Activated CD4-positive, alpha-beta T cell treated with anti-CD3 and anti-CD28 coated beads, Interleukin-2, amount 10 ng/mL, durations not matched to agents 7 days and 5 days (primary cell): ENCODE measurements at places on chromosomes 4 and X. TPM values are rescaled to one million over a fixed set of nuclear protein-coding genes. Genes with fewer than 3 reads are reported as not detected.

DNA sequence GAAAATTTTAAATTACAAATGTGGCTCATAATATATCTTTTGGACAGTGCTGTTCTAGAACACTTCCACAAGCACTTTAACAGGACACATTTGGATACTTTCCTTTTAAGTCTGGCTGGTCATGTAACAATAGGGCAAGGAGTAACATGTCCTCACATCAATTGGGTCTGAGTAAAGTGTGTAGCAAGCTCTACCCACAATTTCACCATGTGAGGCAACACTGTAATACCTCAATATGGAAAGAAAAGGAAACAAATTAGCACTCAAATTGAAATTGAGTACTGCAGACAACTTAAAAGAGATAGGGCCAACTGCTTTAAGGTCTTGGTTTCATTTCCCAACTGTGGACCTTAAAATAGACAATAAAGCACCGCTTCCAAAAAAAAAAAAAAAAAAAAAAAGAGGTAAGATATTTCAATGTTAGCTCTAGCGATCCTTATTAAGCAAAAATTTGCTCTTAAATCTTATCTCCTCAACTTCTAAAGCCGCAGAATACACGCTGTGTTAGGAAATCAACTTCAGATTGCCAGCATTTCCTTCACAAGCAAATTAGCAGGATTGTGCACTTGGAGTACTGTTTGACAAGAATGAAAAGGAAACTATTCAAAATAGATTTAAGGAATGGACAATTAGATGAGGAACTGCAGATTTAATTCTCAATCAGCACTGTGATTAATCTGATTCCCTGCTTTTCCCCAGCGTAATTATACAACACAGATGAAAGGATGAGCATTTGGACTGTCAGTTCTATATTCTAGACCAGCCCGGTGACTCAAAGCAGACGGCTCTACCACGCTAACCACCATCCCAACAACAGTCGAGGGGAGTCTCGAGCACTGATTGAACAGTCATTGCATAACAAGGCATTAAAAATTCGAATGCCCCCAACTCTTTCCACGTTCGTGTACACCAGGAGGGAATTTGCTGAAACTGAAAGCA is 1.6 kb downstream of the CASK start:
- DNase-seq: peak; percentile 29

DNA sequence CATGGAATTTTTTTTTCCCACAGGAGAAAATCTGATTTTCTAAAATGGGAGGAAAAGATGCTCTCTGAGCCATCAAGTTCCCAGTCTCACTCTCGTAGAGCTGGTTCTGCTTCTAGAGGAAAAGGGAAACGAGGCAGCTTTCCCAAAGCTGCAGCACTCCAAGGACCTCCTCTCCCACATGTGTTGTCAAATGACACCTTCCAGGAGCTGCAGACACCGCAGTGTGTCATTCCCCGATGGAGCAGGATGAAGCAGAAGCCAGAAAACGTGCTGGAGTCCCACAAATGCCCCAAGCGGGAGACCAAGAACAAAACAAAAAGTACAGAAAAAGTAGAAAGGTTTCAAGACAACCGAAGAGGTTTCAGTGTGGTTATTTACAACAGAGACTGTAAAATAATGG is 348.1 kb downstream of the ARHGAP10 start:
- no peak for DNase-seq

DNA sequence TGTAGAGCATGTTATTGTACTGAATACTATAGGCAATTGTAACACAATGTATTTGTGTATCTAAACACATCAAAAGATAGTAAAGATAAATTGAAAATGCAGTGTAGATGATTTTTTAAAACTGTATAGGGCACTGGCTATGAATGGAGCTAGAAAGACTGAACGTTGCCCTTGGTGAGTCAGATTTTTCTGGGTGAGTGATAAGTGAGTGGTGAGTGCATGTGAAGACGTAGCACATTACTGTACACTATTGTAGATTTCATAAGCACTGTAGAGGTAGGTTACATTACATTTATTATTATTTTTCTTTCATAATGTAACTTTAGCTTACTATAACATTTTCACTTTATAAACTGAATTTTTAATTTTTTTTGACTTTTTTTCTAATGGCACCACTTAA is 1491.6 kb downstream of the TECRL start:
- DNase-seq: no peak

DNA sequence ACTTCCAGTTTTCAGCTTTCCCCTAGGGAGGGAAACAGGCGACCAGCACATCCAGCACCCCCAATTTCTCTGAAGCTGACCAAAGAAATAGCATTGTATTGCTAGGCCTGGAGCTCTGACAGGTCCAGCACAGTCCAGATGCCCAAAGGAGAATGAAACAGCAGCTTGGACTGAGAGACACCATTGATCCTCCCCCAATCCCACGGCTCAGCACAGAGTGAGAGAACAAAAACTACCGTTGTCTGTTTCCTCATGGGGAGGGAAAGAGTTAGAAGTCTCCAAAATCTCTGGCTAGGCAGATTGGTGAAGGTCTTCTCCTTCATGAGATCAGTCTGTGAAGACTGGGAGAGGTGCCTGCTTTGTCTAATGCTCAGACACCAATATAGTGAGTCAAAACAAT is 8.6 kb downstream of the TCEAL7 start:
- no peak for DNase-seq

Gene VSIG4
- total RNA-seq: not detected

DNA sequence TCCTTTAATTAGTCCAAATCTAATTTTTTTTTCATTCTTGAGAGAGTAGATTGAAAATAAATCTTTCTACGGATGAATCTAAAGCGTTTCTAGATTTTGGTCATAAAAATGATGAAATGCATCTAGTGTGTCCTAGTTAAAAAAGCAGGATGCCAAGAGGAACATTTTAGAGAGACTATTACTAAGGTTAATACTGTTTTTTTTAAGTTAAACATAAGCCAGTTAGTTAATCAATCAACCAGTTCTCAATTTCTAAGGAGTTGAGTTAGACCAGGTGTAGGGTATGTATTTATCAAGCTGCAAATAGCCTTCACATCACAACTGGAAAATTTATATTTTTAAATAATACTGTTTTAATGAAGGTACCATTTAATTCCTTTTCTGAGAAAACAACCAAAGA is 679.5 kb upstream of the IGFBP7 start:
- no peak for DNase-seq

DNA sequence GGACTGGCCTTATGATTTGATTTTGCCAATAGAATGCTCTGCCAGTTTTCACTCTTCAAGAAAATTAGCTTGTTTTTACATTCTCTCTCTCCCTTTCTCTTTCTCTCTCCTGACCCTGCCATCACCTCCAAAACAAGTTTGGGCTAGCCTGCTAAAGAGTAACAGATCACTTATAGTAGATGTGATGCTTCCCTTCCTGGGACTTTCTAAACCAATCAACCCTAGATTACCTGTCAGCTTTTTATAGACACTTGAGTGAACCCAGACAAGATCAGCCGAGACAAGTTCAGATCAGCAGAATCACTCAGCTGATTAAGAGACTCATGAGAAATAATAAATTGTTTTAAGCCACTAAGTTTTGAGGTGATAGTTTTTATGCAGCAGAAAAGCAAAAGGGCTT is 521.2 kb downstream of the ANKRD50 start:
- DNase-seq: no peak

DNA sequence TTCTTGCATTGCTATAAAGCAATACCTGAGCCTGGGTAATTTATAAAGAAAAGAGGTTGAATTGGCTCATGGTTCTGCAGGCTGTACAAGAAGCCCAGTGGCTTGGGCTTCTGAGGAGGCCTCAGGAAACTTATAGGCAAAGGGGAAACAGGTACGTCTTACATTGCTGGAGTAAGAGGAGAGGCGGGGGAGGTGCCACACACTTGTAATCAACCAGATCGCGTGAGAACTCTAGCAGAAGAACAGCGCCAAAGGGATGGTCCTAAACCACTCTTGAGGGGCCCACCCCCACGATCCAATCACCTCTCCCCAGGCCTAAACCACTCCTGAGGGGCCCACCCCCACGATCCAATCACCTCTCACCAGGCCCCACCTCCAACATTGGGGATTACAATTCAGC is 50.6 kb upstream of the SHOX start:
- no peak for DNase-seq

DNA sequence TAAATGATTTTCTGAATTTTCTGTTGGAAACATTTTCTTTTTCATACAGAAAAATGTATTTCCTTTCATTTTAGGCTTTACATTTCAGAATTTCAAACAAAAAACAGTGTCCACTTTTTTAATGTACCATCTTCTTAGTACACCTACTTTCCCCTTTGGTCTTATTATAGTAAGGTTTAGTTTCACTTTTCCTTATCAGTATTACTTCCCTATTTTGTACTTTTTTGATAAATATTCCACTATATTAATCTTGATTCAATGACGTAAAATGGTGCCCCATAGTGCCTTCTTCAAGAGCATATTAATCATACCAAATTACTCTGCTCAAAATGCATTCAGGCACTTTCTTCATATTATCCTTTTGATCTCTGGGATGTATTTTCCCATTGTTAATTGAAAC is 52.5 kb downstream of the BANK1 start:
- DNase-seq: no peak

- DNase-seq: no peak
Measured at GRCh38 chrX:103913356-103914020, 48.9 kb upstream of the TMSB15B start.

GRCh38 chr4:13833171-13833804 is 205.8 kb upstream of the BOD1L1 start:
- DNase-seq: no peak

GRCh38 chr4:55386840-55387239 is 8.9 kb upstream of the TMEM165 start:
- DNase-seq: no peak

Gene F8A3
- 37.9 TPM for total RNA-seq

DNA sequence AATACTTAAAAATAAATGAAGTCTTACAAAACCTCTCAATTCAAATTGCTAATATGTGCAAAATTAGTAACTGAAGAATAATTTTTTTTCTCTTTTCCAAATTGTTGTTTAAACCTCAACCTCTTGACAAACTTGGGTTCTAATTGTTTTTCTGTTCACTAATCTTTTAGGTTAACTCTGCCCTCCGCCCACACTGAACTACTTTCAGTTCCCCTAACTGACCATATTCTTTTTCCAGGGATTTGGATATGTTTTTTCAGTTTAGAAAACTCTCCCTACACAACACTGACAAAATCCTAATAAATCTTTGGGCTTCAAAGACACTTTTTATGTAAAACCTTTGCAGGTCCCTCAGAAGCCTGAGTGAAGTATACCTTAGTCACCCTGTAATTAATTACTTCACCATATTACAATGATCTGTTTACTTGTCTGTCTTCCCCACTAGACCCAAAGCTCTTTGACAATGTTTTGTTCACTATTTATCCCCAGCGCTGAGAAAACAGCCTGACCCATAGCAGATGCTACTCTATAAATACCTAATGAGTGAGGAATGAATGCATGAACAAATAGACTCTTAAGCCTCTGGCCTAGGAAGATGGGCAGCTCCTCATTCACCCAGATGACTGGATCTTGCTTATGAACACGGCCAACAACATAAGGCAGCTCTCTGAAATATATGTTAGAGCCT is 134.9 kb downstream of the MAML3 start:
- DNase-seq: no peak

DNA sequence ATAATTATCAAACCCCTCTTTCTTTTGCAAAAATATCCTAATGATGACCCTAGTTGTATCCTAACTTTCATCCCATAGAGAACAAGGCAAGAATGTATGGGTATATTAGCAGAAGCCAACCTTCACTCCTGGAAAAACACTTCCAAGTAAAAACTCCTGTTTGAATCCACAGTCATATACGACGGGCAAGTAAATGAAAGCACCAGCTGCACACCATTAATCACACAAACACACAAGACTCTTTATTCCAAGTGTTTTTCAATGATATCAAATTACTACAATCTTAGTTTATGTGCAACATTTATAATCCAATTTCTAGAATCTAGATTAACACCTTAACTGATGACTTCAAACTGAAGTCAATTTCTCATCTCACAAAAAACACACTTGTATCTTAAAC is 22.9 kb downstream of the ACSL4 start:
- no peak for DNase-seq

DNA sequence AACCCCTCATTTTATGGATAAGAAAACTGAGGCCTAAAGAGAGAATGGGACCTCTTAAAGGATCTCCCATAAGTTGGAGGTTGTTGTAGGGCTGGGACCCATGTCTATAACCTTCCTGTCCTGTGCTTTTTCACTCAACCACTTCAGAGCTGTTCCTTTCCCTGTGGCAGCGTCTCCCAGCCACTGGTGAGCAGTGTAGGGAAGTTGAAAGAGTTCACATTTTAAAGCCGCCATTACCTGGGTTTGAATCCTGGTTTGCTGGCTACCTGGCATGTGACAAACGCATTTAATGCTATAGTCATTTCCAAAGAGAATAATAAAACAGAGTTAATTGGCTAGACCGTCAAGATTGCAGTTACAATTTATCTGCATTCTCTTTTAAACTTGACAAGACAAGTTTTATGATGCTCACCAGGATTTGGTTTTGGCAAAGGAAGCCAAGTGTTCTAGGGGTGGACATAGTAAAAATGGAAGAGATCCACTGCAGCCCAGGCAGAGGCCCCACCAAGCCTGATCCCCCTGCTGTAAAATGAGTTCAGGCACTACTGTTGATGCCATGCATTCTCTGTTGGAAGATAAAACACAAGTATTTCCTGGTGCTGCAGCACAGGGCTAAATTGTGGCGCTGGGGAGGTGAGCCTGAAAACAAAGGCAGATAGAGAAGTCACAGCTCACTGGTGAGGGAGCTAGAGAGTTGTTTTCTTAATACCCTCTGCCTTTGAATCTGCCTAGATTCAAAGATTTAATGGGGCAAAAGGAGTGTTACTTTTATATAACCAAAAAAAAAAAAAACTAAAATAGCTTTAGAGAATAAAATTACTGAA is 218.7 kb downstream of the NWD2 start:
- DNase-seq: no peak

Gene PABPC1L2B
- total RNA-seq: not detected

- DNase-seq: no peak
Measured at GRCh38 chr4:78645853-78646757, 94.5 kb downstream of the ANXA3 start.

DNA sequence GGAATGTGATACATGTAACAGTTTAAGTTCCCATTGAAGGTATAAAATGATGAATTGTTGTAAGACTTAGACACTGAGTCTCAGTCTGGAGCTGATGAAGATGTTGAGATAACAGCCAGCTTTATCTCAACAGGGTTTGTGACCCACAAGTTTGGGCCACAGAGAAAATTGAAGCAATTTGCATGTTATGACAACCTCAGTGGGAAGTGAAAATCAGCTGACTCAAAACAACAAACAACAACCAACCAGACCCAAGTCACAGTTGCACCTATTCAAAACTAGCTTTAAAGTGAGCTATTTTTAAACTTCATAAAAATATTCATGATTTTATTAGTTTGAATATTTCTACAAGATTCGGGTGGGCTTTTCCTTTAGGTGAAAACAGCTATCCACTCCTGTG is 8.0 kb downstream of the SFRP2 start:
- DNase-seq: no peak

GRCh38 chr4:120156120-120156718 is 89.6 kb upstream of the MAD2L1 start:
- peak; percentile 60 for DNase-seq

DNA sequence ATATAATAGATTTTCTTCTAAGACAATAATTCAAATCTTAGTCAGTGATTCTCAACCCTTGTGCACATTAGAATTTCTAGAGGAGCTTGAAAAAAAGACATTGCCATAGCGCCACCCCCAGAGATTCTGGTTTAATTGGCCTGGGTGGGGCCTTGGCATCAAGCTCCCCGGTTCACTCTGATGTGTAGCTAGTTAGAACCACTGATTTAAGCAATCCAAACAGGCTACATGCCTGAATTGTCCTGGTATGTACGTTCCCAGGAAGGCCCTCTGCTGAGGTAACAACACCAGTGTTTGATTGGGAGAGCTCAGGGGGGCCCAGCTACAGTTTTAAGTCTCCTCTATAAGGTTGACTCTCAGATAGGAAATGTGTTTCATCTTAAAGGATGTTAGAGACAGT is 1.3 kb upstream of the ATP10D start:
- DNase-seq: no peak

Gene SPINK2
- 7.9 TPM for total RNA-seq
